ENCODE measurements at places on chromosomes 16 and 17.

- DNase-seq, result no peak
These were observed 197.3 kb upstream of the GOT2 start for GRCh38 chr16:58931436-58931835.

GRCh38 chr16:53692146-53692545, 11.5 kb downstream of the RPGRIP1L start:
- DNase-seq, result no peak

- no peak for DNase-seq
These were observed 15.9 kb upstream of the USP10 start for GRCh38 chr16:84683691-84684591.

GRCh38 chr16:55001931-55002330, 71.3 kb downstream of the IRX5 start:
- no peak for DNase-seq

DNA sequence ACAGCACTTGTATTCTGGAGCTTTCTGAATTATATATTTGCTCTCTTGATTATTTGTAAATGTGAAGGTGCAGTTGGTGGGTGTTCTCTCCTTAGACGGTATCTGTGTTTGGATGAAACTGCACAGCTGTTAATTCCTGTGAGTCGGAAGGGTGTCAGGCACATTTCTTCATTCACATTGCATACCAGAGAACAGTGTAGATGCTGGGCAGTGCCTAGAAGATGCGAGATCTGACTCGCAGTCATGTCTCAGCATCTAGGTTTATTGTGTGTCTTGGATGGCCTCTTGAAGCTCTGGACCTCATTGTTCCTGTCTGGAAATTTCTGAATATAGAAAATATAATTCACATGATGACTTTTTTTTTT, 61.2 kb downstream of the CLEC16A start:
- no peak for DNase-seq

GRCh38 chr16:72203401-72203800, 31.4 kb upstream of the PMFBP1 start:
- DNase-seq, result no peak

GRCh38 chr17:31806921-31807320, 52.1 kb downstream of the COPRS start:
- no peak for DNase-seq

DNA sequence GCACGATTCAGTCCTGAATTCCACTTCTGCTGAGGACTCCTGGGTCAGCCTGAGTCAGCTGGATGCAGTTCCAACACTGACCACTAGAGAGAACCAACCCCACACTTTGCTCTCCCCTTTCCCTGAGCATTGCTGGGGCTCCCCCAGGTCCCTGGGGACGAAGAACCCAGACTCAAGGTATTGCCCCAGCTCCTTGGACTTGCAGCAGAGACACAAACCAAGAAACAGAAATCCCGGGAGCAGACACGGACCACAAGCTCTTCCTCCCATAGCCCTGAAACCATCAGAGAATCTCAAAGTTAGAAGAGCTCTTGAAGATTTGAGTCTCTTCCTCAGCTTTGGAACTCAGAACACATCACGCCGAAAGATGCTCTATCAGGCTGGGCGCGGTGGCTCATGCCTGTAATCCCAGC, 678 bp upstream of the GH1 start:
- DNase-seq, result peak; percentile 73

DNA sequence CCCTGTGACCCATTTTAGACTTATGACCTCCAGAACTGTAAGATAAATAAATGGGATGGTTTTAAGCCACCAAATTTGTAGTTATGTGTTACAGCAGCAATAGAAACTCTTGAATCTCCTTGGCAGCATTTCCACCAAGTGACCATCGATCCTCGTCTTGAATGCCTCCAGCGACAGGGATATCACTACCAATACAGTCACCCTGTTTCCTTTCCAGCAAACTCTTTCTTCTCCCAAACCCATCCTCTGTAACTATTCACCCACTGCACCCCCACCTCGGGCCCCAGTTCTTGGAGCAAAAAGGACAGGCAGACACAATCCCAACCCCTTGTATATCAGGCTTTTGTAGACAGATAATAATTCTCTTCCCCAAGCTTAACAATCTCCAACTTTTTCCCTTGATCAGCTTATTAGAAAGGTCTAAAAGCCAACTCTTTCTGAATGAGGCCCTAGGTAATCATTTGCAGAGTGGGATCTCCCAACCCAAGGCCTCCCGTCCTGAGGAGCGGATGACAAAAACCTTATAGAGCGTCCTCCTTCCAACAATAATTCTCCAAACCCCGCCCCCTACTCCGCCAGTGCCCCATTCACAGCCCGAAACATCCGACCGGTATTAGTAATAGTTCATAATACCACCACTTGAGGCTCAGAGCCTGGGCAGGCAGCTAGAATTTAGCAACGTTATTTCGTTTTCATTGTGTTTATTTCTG, 14.7 kb upstream of the PLLP start:
- peak; percentile 53 for DNase-seq

DNA sequence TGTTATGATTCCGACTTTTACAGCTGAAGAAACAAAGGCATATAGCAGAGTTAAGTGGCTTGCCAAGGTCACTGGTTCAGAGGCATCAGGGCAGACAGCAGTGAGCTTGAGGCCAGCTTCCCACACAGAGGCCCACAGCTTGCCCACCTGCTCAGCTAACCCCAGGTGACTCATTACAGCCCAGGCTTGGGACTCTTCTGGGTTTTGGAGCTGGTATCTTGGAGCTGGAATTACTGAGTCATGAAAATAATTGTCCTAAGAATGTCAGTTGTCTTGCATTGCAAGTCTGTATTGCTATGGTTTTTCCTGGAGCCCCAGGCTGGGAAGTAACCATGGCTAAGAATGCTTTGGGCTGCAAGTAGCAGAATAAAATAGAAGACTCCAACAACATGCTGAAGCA, 32.4 kb upstream of the IRX3 start:
- no peak for DNase-seq

GRCh38 chr16:31351942-31352325, 3.0 kb upstream of the ITGAX start:
- no peak for DNase-seq

DNA sequence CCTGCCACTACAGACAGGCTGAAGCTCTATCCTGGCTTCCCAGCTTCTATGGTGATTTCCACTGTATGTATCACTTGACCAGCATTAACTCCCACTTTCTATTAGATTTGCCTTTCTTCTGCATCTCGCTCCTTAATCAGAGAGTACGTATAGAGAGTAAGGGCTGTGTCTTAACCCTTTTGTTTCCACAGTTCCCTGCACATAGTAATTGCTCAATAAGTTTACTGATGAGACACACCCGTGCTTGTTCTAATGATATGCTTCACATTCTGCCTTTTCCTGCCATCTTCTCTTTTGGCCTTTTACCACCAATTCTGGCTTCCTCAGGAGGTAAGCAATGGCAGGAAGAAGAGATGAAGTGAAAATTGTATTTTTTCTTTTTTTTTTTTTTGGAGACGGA, 20.6 kb upstream of the USP36 start:
- no peak for DNase-seq

GRCh38 chr17:62700964-62701705, 73.7 kb downstream of the MRC2 start:
- no peak for DNase-seq

- no peak for DNase-seq
These were observed 15.9 kb upstream of the RPRML start for GRCh38 chr17:46994993-46995392.

GRCh38 chr16:11386791-11387546, 41.7 kb downstream of the RMI2 start:
- no peak for DNase-seq

- DNase-seq, result no peak
These were observed 5.1 kb upstream of the EVPL start for GRCh38 chr17:76032073-76032779.

DNA sequence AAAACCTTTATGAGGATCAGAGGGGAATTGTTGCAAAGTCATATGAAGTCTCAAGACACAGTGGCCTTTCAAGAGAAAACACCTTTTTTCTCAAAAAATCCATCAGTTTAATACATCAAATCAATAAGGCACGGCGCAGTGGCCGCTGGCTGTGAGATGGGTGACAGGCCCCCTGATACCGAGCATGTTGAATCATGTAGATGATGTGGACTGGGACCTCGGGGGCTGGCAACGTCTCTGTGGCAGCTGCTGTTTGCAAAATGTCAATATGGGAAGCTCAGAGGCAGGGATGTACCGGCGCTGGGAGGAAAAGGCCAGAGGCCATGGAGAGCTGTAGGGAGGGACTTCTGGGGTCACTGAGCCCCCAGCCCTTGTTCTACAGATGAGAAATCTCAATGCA, 169.1 kb downstream of the GSG1L start:
- no peak for DNase-seq

DNA sequence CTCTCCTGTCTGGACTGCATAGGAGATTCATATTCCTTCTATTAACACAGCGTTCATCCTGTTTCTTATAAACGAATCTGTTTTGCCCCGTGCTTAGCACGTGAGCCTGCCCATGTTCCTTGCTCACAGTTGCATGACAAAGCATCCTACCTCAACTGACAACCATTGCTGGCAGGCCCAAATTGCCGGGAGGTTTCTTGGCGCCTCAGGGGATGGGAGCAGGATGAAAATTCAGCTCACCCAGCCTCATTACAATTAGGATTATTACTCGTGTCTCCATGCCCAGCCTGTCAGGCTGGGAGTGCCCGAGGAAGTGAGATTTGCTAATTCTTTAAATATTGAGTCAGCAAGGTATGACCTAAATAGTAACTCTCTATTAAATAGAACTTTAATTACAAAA, 36.7 kb upstream of the HELZ start:
- DNase-seq, result no peak

- DNase-seq, result no peak
These were observed 2.3 kb downstream of the CCL4 start for GRCh38 chr17:36105781-36106492.

GRCh38 chr17:40772101-40772500, at the start of gene KRT26:
Gene KRT26, minus strand, starts transcription at chr17:40772201. Its CDS starts 88 bp downstream, at chr17:40772113.
- no peak for DNase-seq

DNA sequence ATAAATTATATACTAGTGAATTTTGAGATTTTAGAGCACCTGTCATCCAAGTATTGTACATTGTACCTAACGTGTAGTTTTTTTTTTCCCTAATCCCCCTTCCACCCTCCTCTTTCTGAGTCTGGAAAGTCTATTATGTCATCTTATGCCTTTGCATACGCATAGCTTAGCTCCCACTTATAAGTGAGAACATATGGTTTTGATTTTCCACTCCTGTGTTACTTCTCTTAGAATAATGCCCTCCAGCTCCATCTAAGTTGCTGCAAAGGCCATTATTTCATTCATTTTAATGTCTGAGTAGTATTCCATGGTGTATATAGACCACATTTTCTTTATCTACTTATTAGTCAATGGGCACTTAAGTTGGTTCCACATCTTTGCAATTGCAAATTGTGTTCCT, 177.0 kb upstream of the C16orf82 start:
- no peak for DNase-seq

GRCh38 chr16:81442220-81442915, 2.2 kb upstream of the CMIP start:
- DNase-seq, result no peak

GRCh38 chr17:82935966-82936767, 96.3 kb upstream of the ZNF750 start:
- no peak for DNase-seq

- no peak for DNase-seq
These were observed 14.6 kb upstream of the ENPP7 start for GRCh38 chr17:79715943-79716797.
